ENCODE measurements at places on chromosomes 6 and 20. TPM values are rescaled to one million over a fixed set of nuclear protein-coding genes. Genes with fewer than 3 reads are reported as not detected.
A peak's percentile ranks its signal among the peaks of the same experiment; 100 is the strongest.

The MAP7 gene
- total RNA-seq, result 18.3 TPM

DNA sequence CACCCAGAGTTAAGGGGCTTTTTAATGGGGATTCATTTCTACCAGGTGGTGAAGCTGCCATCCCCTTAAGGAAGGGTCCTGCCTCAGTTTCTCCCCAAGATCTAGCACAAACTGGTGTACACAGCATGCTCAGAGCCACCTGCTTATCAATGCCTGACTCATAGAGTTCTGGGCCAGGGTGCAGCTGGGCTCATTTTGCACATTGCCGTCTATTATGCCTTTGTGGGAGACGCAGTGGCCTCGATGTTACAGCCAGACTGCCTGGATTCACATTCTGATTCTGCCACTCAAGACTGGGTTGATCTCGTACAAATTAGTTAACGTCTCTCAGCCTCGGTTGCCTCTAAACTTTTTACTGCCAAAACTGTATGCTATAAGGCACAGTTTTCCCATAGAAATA, 365.7 kb downstream of the ZFAND3 start:
- no peak overlapping the region for H3K27ac ChIP-seq
- peaks cover 4% of the 10 kb centered on the region for H3K36me3 ChIP-seq
- H3K4me3 ChIP-seq, result no peak overlapping the region
- DNase-seq, result no peak
- H3K27me3 ChIP-seq, result no peaks in the 10 kb centered on the region

The TREML2 gene
- total RNA-seq, result 1.4 TPM

GRCh38 chr6:106858653-106859092, 115.9 kb downstream of the CD24 start:
- no peak overlapping the region for H3K4me3 ChIP-seq
- no peaks in the 10 kb centered on the region for H3K27me3 ChIP-seq
- H3K4me1 ChIP-seq, result no peaks in the 10 kb centered on the region
- no peak for DNase-seq
- no peak overlapping the region for H3K27ac ChIP-seq
- no peaks in the 10 kb centered on the region for H3K36me3 ChIP-seq

DNA sequence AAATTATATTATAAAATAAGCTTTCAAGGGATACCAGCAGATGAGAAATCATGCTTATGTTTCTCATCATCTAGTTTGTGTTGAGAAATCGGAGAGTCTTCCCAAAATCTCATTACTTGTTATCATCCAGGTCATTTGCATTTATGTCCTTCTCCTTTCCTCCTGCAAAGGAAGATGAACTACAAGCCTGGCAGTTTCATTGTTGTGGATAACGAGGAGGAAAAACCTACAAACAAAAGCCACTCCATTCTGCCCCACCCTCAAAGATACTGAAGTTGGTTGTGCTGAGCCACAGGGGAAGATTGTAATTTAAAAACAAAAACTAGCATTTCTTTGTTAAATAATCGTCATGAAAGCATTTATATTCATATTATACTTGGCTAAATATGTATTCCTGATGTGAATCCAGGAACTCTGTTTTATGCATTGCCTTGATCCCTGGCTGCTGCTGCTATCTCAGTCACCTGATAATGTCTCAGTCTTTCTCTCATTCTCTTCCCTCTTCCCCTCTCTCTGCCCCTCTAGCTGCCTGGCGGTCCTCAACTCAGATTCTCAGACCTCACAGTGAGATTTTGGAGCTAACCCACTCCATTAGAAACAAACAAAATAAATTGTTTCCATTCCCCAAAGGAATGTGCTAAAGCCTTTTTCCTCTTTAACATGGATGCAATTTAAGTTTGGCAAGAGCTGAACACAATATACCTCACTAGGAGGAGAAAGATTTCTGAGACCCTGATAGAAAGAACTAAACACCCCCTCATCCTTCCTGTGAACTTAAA, 185.3 kb downstream of the ADAT2 start:
- no peak overlapping the region for H3K4me3 ChIP-seq
- H3K36me3 ChIP-seq, result no peaks in the 10 kb centered on the region
- H3K27ac ChIP-seq, result no peak overlapping the region
- no peaks in the 10 kb centered on the region for H3K27me3 ChIP-seq
- H3K4me1 ChIP-seq, result no peaks in the 10 kb centered on the region

DNA sequence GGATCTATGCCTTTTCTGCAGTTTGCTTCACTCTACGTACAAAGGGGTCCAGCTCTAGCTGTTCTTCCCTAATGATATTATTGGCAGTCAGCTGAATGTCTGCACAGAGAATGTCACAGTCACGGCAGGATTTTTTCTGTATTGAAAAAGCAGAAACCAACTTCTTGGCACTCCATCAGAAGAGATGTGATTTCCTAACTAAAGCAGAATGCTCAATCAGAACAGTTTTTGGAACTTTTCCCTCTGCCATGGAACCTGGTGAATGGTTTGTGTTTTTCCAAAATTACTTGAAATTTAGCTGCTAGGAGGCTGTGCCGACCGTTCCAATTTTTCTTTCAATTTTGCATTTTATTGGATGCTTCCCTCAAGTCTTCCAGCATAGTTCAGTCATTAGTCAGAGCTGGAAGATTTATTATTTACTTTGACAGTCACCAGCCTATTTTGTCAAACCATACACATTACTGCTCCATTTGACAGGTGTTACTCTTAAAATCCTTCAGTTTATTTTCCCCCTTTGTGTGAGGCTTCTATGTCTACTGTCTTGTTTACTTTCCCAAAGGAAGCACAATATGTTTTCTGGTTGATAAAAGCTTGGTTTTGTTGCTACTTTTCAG, 259.6 kb upstream of the EPHA7 start:
- DNase-seq, result no peak
- no peak overlapping the region for H3K27ac ChIP-seq
- no peaks in the 10 kb centered on the region for H3K36me3 ChIP-seq
- no peaks in the 10 kb centered on the region for H3K27me3 ChIP-seq

DNA sequence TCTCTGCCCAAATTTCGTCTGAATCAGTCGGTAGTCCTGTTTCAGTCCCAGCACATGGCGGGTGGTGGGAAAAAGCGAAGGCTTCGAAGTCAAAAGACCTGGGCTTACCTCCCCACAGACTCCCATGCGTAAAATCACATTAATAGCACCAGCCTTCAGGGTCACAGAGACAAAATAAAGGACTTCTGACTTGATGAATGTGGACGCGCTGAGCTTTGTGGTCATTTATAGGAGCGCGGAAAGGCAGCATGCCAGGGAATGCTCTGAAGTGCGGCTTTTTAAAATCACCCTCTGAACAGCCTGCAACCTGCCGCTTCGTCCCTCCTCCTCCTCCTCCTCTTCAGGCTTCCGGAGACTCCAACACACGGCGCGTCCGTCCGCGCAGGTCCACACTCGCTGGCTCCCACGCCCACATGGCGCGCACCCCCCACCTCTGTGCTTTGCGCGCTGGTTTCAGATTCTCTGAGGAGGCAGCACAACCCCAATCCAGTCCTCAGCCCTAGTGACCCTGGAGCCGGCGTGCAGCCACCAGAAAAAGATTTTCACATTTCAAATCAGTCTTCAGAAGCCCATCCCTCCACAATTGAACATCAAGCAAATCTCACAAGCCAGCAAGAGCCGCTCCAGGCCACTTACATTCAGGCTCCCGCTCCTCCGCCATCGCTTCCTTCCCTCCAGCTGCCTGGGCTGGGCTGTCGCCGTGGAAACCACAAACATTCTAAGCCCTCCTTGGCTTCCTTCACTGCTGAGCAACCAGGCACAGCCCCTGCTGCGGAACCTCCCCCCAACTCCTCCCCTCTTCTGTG, at the start of gene C6orf118:
TSS of gene C6orf118 (minus strand) at position 680 of the 806 bp plus-strand sequence. CDS start at position 661, 19 bp downstream.
- peaks cover 5% of the 10 kb centered on the region for H3K4me1 ChIP-seq
- DNase-seq, result peak; percentile 56
- H3K36me3 ChIP-seq, result no peaks in the 10 kb centered on the region
- H3K27me3 ChIP-seq, result no peaks in the 10 kb centered on the region
- no peak within 1 kb of the TSS for H3K27ac ChIP-seq
- H3K4me3 ChIP-seq, result peak within 1 kb of the TSS; percentile 45

DNA sequence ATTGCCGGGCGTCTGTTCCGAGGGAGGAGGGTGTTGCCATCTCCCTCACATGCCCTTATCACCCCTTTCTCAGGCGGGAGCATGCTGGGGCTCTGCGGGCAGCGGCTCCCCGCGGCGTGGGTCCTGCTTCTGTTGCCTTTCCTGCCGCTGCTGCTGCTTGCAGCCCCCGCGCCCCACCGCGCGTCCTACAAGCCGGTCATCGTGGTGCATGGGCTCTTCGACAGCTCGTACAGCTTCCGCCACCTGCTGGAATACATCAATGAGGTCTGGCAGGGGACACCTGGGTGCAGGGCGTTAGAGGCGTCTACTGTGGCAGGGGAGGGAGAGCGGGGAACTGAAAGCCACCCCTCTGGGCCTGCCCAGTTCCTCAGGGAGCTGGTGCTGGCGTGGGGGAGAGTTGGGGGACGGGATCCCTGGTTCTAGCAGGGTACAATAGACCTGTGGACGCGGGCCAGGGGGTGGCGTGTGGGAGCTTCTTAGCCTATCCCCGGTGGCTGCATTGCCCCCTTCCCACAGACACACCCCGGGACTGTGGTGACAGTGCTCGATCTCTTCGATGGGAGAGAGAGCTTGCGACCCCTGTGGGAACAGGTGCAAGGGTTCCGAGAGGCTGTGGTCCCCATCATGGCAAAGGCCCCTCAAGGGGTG, 697 bp downstream of the PPT2 start:
- H3K36me3 ChIP-seq, result peaks cover 28% of the 10 kb centered on the region
- peak overlapping the region; percentile 77 for H3K4me3 ChIP-seq
- peak overlapping the region; percentile 84 for H3K27ac ChIP-seq
- peaks cover 25% of the 10 kb centered on the region for H3K27me3 ChIP-seq

The ISM1 gene
- total RNA-seq, result 8.4 TPM

The PTGIS gene
- total RNA-seq, result 41.2 TPM

The MLIP gene
- not detected for total RNA-seq

DNA sequence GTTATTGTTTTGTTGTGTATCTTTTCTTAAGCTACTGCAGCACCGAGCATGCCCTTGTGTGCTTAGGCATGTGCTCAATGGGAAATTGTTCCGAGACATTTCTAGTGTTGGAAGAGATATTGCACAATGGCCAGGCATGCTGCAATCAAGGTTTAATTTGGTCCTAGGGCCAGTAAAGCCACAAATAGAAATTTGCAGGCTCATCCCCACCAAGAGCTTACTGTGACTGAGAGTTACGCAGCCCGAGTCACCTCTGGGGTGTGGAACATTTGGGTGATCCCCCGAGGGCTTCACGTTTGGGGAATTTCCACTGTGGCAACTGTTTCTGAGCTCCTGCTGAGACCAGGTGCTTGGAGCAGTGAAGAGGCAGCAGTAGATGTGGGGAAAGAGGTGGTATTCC, 65.8 kb downstream of the ADTRP start:
- H3K27me3 ChIP-seq, result no peaks in the 10 kb centered on the region
- no peak overlapping the region for H3K27ac ChIP-seq
- H3K4me3 ChIP-seq, result no peak overlapping the region
- peaks cover 9% of the 10 kb centered on the region for H3K4me1 ChIP-seq

The CDH4 gene
- 0.06 TPM for total RNA-seq

DNA sequence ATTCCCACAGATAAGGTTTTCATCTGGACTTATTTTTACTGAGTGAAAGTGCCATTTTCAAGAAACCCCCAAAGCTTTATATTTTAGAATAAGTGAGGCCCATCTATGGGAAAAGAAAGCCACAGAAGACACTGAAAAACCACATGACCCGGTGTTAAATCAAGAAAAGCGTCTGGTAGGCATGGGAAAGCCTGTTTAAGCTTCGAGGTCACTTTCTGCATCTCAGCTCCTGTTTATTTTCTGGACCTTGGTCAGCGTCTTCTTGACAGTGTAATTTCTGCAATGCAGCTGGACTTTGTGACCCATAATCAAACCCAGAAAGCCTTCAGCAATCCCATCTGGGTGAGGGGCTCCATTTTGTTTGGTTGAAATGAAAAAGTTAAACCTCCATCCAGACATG, 59.6 kb upstream of the NEDD9 start:
- no peaks in the 10 kb centered on the region for H3K36me3 ChIP-seq
- DNase-seq, result no peak
- H3K4me3 ChIP-seq, result peak overlapping the region; percentile 17
- H3K27ac ChIP-seq, result peak overlapping the region; percentile 56
- no peaks in the 10 kb centered on the region for H3K27me3 ChIP-seq
- no peaks in the 10 kb centered on the region for H3K4me1 ChIP-seq

DNA sequence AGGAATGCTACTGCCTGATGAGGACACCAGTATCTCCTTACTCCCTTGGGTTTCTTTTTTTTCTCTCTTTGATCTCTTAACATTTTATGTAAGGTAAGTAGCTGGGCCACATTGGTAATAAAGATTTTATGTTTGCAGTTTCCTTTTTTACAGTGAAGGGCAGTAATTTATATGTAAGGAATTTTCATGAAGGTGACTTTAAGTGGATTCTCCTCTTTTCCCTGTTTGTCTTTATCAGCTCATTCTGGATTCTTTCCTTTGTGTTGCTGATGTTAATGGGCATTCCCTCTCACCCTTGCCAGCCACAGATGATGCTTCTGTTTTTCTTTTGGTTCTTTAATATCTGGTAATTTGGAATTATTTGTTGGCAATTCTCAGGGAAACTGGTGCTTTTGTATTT, 34.7 kb downstream of the AFDN start:
- no peak overlapping the region for H3K27ac ChIP-seq
- peaks cover 1% of the 10 kb centered on the region for H3K36me3 ChIP-seq
- H3K4me3 ChIP-seq, result no peak overlapping the region

Measured in lower lobe of right lung (tissue), 2 donors.